MM.1S (cell line): ENCODE measurements at places on chromosomes 7 and 10.
A peak's percentile ranks its signal among the peaks of the same experiment; 100 is the strongest.

DNA sequence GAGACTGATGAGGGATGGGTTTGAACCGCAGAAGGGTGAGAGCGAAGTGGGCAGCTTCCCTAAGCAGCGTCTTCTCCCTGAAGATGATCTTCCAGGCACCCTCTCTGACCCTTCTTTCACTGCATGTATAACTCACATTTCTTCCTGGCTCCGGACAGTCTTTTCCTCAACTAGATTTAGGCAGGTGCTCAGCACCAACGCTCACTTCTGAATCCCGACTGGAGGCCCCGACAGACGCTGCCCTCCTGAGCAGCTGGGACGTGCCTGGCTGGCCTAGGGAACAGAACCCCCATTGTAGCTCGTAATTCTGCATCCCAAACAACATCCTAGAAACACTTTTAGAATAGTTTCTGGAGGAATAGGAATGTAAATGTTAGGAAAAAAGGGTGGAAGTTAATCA, 206.6 kb downstream of the DIP2C start:
- no peaks in the 10 kb centered on the region for H3K36me3 ChIP-seq
- 0 out of 2 replicates have a peak, but pooled peaks cover 8% of the 10 kb centered on the region for H3K4me1 ChIP-seq
- no peak overlapping the region for H3K27ac ChIP-seq
- no peak for DNase-seq
- H3K27me3 ChIP-seq, result no peaks in the 10 kb centered on the region
- H3K4me3 ChIP-seq, result no peak overlapping the region

DNA sequence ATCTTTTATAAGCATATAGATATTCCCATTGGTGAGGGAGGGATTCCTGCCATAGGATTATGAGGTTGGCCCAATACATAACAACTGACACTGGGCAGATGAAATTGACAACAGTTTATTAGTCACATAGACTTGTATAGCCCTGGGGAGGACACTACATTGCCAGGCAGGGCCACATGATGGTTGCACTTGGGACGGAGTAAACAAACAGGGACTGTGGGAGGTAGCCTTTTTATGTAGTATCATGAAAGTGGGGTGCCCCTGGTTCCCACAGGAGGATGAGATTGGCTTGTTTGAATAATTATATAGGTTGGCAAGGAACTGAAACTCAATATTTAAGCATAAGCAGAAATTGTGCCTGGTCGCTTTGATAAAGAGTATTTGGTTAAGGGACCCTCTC, 23.5 kb downstream of the TRIM24 start:
- no peak overlapping the region for H3K27ac ChIP-seq
- H3K4me1 ChIP-seq, result 0 out of 2 replicates have a peak, but pooled peaks cover under 1% of the 10 kb centered on the region
- no peaks in the 10 kb centered on the region for H3K36me3 ChIP-seq

GRCh38 chr10:11208908-11209829, 191.5 kb downstream of the CELF2 start:
- peaks cover 86% of the 10 kb centered on the region for H3K4me1 ChIP-seq
- H3K27ac ChIP-seq, result peak overlapping the region; percentile 82
- H3K27me3 ChIP-seq, result no peaks in the 10 kb centered on the region

DNA sequence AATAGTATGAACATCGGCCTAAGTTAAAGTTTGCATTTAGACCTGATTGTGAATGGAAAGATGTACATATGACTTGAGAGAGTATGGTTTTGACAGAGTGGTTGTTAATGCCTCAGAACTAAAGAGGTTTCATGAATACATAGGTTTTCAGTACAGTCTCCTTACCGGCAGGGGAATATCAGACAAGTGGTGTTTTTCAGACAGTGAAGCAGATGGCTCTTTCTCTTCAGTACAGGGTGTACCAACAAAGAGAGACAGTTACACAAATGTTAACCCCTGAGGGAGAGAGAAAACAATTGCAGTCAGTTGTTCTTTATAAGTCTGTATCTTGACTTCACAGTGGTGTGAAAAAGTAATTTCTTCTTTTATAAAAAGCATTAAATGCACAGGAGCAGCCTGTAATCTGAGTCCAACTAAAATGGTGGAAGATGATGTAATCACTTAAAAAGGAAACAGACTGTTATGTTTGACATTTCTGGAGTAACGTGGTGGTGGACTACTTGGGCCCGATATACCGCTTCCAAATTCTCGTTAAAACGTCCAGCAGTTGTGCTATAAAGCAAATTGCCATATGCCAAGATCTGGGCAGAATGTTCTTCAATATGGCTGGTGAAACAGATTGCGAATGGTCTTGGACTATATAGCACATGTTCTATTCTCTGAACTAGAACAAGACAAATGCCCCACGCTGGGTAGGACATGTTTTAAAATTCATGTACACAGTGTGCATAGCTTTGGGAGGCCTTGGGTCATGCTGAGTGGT, 69.2 kb downstream of the SDK1 start:
- H3K36me3 ChIP-seq, result no peaks in the 10 kb centered on the region
- no peaks in the 10 kb centered on the region for H3K27me3 ChIP-seq
- H3K4me3 ChIP-seq, result no peak overlapping the region
- H3K4me1 ChIP-seq, result no peaks in the 10 kb centered on the region

GRCh38 chr10:98295907-98296306, 27.9 kb upstream of the LOXL4 start:
- H3K36me3 ChIP-seq, result no peaks in the 10 kb centered on the region
- no peak for DNase-seq
- H3K27ac ChIP-seq, result peak overlapping the region; percentile 24; the same call in 1 of the 2 replicates
- no peaks in the 10 kb centered on the region for H3K27me3 ChIP-seq
- no peak overlapping the region for H3K4me3 ChIP-seq
- peaks cover 15% of the 10 kb centered on the region for H3K4me1 ChIP-seq

DNA sequence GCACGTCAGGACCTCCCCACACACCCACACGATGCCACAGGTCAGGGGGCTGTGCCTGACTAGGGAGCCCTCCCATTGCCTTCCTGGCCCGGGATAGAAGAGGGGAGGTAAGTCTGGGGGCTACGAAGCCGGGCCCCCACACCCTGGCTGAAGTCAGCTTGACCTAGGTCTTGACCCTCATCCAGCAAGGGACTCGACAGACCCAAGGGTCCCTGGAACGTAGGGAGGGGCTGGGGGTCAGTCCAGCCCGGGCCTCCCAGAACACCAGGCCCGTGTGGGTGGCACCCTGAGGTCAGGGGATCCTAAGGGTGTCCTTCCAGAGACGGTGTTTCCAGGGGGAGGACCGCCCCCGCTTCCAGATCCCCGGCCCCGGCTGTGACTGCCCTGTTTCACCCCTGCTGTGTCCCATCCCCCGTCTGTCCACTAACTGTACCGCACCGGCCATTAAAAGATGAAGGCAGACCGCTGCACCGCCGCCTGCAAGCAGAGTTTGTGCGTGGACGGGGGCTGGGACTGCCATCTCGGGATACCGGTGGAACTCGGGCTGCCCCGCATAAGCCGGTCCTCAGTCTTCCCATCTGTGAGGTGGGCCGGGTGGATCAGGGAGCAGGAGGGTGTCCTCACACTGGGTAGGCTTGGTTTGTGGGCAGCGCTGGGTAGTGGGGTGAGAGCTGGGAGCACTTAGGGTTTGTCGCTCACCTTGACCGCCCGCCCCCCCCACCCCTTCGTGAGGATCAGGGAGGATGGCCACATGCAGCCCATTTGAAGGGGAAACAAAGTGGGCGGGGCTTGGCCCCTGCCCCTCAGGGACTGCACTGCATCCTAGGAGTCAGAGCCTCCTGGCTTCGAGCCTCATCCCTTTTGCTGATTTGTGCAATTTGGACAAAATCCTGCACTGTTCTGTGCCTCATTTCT, 21.1 kb downstream of the SLC29A4 start:
- DNase-seq, result no peak
- H3K27ac ChIP-seq, result no peak overlapping the region
- H3K4me3 ChIP-seq, result no peak overlapping the region
- H3K36me3 ChIP-seq, result no peaks in the 10 kb centered on the region
- H3K4me1 ChIP-seq, result no peaks in the 10 kb centered on the region

GRCh38 chr7:84181628-84182027, 13.0 kb downstream of the SEMA3A start:
- no peak overlapping the region for H3K4me3 ChIP-seq
- H3K27ac ChIP-seq, result no peak overlapping the region
- peaks cover 14% of the 10 kb centered on the region for H3K4me1 ChIP-seq
- no peaks in the 10 kb centered on the region for H3K27me3 ChIP-seq
